Left renal cortex interstitium (tissue), 4 donors: ENCODE measurements at places on chromosomes 6 and 20.

DNA sequence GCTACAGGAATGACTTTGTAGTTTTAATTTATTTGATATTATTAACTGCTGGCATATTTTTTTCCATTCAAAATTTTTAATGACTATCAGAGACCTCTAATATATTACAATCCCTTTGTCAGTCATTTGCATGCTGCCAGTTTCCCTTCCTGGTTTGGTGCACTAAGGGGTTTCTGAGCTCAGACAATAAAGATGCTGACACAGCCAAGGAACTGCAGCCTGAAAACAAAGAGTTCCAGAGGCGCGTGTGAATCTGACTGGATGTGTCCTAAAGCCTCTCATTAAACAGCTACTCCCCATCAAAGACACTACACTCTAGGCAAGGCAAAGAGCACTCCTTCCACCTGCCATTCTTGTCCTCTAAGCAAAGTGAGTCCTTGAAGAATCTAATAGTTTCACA is 116.8 kb upstream of the DST start:
- DNase-seq = no peak

DNA sequence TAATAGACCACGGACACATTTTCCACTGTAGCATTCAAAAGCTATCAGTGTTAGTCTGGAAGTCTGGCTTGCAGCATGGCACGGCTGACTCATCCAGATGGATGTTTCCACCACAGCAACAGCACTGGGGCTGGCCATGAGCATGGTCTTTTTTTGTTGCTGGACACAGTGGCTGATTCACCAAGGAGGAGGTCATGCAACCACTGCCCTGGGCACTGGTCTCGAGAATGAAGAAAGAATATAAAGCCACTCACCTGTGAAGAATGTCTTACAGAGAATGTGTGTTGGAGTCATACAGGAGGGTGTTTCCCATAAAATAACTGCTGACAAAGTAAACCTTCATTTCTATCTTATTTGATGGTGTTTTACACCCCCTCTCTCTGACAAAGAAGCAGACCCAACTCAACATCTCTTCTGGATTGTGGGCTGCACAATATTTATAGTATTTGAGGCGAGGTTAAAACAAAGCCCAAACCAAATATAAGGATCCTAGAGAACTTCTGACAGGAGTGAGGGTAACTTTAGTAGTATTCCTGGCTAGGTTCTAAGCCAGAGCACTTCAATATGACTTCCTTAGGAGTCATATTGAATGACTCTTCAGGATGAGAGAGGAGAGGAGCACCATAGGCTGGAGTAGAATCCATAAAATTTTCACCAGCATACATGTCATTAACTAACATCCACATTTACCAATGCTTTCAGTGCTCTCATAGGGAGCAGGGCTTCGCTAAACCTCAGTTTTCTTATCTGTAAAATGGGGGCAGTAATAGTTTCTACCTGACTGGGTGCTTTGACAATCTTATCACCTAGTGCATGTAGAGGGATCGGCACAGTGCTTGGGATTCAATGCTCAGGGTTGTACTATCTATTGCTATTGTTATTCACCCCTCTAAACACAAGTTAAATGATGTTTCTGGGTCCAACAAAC is 121.4 kb downstream of the KIF13A start:
- DNase-seq = no peak

GRCh38 chr20:62772619-62772989 is 23.7 kb upstream of the MRGBP start:
- DNase-seq = no peak

- DNase-seq = no peak
Observed at GRCh38 chr6:83155794-83156193, 37.3 kb downstream of the PGM3 start.

DNA sequence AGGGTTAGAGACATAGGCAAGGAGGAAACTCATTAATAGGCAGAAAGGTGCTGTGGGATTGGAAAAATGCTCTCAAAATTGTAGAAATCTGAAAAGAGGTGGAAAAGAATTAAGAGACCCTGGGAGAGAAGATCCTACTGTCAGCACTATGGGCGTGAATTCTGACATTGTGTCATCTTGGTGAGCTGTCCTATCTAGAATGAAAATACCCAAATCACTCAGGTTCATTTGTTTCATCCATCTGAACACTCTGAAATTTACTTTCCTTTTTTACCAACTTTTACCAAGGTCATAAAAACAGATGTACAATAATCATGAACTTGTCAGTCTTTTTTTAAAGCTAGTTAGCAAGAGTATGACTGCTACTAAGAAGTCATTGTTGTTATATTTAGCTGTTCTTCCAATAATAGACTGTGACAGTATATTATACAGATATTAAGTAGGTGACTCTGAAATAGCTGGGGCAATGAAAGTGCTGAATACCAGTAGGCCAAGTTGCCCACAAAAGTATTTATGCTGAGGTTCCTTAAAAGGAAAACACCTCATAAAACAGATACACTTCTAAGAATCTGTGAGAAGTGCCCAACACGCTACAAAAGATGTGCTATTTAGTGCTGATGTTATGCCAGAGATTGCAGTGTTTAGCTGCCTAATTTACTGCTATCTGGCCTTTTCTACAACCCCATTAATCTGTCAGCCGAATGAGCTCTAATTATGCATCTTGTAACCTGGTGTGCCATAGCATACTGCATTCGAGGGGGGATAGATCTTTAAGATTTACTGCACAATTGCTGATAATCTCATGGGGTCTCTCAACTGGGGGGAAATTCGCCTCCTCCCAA is 217.5 kb upstream of the SUPT3H start:
- no peak for DNase-seq

DNA sequence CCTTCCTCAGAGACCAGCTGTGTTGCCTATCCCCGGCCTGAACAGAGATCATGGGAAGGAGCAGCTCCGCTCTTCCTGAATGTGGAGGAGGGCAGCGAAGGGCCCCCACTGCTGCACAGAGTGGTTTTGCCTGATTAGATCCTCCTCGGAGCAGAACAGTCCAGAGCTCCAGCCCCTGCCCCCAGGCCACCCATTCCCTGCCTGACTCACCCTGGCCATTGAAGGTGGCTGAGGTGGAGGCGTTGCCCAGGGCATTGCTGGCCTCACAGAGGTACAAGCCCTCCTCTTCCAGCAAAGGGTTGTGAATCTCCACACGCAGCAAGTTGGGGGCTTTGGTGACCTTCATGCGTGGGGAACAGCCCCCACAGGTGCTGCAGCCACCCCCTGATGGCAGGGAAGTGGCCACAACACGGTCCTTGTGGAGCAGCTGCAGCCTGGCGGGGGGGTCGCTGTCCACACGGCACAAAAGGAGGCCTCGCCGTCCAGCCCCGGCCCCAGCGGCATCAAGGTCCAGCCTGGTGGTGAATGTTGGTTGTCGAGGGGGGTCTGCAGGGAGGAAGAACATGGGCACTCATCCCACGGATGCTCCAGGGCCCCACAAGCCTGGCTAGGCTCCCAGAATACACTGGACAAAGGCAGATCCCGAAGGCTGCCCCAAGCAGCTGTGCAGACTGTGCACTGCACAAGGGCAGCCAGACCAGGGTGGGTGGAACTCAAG is 14.7 kb downstream of the SIGLEC1 start:
- no peak for DNase-seq

- no peak for DNase-seq
Observed at GRCh38 chr6:147087641-147088040, 116.6 kb upstream of the STXBP5 start.

DNA sequence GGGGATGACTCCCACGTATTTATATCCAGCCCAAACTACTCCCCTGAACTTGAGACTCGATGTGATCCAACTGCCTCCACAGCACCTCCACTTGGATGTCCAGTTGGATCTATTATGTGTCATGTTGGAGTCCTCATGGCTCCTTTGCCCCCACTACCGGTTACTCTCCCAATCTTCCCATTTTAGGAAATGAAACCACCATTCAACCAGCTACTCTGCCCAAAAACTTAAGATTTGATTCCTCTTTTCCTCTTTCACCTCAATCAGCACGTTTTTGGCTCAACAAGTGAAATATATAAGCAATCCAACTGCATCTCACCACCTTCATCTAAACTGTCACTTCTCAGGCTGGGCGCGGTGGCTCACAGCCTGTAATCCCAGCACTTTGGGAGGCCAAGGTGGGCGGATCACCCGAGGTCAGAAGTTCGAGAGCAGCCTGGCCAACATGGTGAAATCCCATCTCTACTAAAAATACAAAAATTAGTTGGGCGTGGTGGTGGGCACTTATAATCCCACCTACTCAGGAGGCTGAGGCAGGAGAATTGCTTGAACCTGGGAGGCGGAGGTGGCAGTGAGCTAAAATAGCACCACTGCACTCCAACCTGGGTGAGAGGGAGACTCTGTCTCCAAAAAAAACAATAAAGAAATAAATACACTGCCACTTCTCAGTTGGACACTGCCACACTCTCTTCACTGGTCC is 3.4 kb downstream of the AHCY start:
- DNase-seq = no peak

GRCh38 chr20:60381643-60382400 is 423.6 kb downstream of the CDH26 start:
- no peak for DNase-seq

- DNase-seq = no peak
Observed at GRCh38 chr20:33061658-33062028, 7.9 kb downstream of the BPIFB3 start.

DNA sequence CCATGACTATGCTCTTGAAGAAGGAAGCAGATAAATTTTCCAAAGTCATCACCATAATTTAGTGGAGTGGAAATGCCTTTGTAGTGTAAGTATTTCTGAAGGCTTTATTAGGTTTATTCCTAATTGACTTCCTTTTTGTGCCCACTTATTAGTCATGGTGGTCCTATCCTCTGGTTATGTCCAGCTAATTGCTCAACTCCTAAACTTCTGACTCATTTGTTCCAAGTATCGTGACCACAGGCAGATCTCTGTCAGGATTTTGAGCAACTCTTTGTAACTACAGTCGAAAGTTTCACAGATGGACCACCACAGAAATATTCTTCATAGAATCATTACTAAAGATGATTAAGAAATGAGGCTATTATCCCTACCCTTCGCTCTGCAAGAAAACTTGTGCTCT is 315.6 kb upstream of the PTCHD4 start:
- DNase-seq = no peak

DNA sequence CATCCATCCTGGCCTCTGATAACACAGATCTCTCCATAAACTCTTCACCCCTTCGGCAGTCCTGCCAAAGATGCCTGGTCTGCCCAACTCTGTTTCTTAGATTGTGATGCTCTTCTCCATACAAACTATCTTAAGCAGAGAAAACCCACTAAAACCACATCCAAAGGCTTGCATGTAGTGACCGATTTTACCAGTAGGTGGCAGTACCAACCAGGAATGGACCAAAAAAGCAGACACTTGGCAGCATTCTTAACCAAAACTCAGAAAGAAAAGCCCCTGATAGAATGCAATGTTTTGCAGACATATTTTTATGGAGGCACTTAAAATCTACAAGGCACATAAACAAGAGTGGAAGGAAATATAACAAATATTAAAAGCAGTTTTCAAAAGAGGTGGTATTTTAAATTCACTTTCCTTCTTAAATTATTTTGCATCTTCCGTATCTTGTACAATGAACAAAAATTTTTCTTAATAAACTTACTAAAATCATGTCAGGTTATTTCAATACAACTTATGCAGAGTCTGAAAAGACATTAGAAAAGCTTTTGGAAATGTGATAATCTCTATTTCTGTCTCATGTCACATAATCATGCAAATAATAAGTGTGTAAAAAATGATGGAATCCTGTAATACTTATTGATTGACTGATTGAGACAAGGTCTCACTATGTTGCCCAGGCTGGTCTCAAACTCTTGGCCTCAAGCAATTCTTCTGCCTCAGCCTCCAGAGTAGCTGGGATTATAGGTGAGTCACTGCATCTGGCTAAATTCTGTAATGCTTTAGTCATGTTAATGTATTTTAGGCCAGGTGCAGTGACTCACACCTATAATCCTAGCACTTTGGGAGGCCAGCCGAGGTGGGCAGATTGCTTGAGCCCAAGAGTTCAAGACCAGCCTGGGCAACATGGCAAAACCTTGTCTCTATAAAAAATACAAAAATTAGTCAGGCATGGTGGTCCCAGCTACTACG is 29.4 kb downstream of the LRP11 start:
- peak; percentile 34 for DNase-seq

DNA sequence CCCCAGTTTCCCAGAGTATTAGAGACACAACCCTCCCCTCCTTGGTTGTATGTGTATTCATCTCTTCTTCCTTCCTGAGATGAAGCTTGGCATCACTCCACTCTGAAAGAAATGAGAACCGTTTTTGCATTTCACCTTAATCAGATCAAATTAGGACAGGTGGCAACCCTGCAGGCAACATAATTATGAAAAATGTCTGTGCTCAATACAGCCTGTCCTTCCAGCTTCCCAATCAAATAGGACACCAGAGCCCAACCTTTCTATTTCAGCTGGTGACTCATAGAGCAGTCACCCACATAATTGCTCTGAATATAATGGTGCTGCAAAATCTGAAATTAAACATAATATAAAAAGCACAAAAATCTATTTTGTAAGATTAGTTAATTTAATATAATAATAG is 310.2 kb upstream of the AGPAT4 start:
- no peak for DNase-seq

- DNase-seq = no peak
Observed at GRCh38 chr6:164208371-164208770, 793.9 kb downstream of the QKI start.

GRCh38 chr6:867378-867777 is 174.4 kb upstream of the EXOC2 start:
- no peak for DNase-seq

- no peak for DNase-seq
Observed at GRCh38 chr6:31879143-31879542, 346 bp upstream of the SLC44A4 start.

DNA sequence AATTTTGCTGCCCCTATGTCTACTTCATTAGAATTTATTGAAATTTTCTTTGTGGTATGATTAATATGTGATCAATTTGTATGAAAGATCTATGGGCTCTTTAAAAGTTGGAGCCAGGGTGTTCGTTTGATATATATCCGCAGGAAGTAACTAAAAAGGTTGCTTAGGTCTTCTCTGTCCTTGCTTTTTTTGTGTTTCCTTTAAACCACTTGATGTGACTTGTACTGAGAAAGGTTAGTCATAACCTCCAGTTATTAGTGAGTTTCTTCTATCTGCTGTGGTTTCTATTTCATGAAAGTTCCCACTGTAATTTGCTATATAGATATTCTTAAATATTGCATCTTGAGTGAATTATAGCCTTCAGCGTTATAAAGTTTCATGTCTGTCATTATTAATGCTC is 585.3 kb upstream of the ARID1B start:
- no peak for DNase-seq

DNA sequence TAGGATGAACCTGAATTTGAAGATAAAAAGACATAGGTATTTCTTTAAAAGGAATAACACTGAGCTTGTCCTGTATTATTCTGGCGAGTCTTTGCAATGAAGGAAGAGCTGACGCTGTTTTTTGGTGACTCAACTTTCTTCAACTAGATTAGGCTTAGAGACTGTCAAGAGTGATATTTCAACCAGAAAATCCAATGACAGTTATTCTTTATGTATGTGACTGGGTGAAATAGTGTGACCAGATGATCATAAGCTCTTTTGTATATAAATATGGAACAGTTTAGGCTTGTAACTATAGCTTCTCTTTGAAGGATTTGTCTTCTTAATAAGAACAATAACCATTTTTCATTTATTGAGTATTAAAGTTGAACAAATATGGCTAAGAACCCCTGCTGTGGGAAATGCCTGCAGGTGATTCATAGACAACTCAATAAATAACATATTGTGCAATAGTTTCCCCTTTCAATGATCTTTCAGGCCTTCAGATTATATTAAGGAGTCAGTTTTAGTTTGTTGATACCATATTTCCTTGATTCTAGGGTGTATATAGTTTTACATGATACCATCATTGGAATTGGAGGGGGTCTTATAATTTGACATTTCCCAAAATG is 265.6 kb upstream of the JAG1 start:
- no peak for DNase-seq

- no peak for DNase-seq
Observed at GRCh38 chr6:53664623-53665022, 933 bp downstream of the KLHL31 start.
